ENCODE measurements at places on chromosomes 5 and 9.
A peak's percentile ranks its signal among the peaks of the same experiment; 100 is the strongest.

DNA sequence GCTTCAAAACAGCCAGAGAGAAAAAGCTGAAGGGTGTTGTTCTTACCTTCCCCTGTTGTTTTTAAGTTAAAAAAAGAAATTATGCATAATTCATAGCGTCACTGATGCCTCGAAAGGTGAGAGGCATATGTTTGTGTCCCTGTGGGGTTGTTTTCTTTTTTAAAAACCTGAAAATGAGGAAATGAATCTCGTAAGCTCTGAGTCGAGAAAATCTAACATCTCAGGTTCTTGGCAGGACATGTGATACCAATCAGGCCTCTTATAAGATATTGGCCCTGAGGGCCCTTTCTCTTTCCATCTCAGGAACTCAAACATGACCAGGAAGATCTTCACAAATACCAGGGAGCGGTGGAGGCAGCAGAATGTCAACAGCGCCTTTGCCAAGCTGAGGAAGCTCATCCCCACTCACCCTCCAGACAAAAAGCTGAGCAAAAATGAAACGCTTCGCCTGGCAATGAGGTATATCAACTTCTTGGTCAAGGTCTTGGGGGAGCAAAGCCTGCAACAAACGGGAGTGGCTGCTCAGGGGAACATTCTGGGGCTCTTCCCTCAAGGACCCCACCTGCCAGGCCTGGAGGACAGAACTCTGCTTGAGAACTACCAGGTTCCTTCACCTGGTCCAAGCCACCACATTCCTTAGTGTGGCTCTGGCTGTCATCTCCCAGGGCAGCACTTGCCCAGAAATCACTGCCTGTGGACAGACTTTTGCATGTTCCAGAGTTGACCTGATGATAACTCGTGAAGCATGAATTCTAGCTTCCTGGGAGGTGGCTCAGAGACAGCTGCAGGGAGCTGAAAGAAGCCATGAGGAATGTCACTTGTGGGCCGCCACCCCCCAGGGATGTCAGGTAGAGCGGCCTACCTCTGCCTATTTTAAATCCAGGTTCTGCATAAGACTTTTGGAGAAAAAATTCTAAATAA, at the start of gene TAL2:
Gene TAL2 (plus strand): TSS at position 274 of the 921 bp plus-strand sequence. CDS start 40 bp downstream, at position 314.
- DNase-seq: no peak

DNA sequence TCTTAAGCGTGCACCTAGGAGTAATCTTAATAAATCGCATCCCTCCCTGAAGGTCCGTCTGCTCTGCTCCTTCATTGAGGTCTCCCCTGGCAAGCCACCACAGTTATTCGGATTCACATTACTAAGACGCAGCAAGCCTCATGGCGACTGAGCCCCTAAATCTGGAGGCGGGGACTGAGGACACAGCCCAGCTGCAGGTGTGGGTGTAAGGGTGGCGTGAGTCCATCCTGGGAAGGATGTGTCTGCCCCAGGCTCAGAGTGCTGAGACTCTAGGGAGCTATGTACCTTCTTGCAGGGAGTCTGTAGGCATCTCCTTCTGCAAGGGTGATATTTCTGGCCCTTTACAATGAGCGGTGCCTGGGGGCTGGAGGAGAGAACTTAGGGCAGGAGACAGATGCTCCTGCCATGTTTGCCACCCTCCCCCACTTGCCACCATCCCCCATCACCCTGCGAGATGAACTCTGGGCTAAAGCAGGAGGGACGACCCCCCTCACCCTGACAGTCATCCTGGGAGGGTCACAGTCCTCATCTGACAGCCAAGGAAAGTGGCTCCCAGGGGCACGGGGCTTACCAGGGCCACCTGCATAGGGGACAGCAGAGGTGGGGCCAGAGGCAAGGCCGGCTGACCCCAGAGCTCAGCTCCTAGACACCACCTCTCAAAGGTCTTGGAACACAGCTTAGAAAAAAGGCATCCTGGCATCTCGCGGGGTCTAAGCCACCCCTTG, 76.4 kb upstream of the FCN1 start:
- DNase-seq: no peak

DNA sequence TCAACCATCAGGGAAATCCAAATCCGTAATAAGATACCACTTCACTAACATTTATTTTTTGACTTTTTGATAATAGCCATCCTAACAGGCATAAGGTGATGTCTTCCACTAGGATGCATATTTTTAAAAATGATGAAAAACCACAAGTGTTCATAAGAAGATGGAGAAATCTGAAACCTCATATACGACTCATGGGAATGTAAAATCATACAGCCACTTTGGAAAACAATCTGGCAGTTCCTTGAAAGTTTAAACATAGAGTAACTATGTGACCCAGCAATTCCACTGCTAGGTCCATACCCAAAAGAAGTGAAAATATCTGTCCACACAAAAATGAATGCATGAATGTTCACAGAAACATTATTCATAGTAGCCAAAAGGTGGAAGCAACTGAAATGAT, 431.0 kb downstream of the ENC1 start:
- no peak for DNase-seq

DNA sequence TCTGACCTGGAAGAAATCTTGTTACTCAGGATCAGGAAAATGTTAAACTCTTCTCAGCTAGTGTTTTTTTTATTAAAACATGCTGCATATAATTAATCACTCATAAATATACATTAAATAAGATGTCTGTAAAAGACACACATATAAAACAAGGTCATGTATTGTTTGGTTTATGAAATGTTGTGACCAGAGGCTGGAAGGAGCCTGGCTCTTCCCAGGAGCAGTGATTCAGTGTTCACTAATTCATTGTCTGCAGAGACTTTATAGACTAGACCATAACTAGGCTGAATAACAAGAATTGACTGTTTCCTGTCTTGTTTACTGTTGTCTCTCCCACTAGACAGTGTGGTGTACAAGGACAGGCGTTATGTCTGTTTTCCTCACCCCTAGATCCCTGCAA, 49.1 kb upstream of the ANKRD55 start:
- DNase-seq: no peak

- no peak for DNase-seq
Measured at GRCh38 chr9:32136700-32137339, 247.6 kb upstream of the ACO1 start.

DNA sequence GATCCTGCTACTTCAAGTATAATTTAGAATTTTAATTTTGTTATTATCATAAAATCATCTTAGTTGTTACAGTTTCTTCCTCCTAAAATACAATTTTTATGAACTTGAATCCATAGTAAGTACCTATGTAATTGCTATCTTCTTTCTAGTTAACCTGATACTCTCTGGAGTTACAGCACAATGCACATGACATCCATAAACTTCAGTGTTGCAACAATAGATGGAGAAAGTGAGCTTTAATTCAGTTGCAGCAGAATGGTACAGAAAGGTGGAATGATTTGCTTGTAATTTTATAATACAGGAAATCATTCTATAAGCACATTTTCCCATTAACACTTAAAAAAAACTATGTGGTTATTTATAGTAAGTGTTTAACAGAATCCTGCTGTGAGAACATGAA, 372.0 kb downstream of the CDH9 start:
- no peak for DNase-seq

- DNase-seq: no peak
Measured at GRCh38 chr5:131194725-131195124, 24.0 kb downstream of the LYRM7 start.

DNA sequence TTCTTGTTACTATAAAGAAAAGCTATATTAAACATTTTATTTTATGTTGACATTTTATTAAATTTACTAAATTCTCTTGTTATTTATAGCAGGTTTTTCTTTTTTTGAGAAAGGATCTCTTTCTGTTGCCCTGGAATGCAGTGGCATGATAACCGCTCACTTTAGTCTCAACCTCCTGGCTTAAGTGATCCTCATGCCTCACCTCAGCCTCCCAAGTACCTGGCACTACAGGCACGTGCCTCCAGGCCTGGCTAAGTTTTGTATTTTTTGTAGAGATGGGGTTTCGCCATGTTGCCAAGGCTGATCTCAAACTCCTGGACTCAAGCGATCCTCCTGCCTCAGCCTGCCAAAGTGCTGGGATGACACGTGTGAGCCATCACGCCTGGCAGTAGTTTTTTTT, 280.2 kb upstream of the C9orf72 start:
- no peak for DNase-seq

DNA sequence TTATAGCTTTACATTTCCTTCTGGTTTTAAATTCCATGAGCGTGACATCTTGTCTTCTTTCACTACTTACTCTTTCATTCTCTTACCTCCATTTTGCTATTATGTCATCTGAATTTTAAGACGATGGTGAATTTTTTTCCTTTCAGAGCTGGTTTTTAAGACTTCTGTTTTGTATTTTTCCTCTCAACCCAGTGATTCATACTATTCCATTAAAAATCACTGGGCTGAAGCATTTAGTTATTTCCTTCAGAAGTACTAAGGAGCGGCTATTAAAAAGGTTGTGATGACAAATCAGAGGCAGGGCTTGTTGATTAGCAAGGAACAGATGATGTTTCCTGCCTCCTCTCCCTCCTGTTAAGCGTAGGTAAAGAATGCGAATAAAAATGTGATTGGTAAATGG, 16.5 kb downstream of the AGXT2 start:
- no peak for DNase-seq

- DNase-seq: no peak
Measured at GRCh38 chr5:128844354-128844923, 120.8 kb upstream of the SLC27A6 start.

GRCh38 chr5:176596689-176597416, 13.1 kb downstream of the GPRIN1 start:
- DNase-seq: peak; percentile 63

Measured in activated CD4-positive, alpha-beta T cell treated with anti-CD3 and anti-CD28 coated beads, Interleukin-2, amount 50 U/mL, for 4 hours (primary cell).